ENCODE measurements at places on chromosomes 5 and 9.

GRCh38 chr9:125906893-125907292 is 159.7 kb downstream of the PBX3 start:
- DNase-seq, result no peak

DNA sequence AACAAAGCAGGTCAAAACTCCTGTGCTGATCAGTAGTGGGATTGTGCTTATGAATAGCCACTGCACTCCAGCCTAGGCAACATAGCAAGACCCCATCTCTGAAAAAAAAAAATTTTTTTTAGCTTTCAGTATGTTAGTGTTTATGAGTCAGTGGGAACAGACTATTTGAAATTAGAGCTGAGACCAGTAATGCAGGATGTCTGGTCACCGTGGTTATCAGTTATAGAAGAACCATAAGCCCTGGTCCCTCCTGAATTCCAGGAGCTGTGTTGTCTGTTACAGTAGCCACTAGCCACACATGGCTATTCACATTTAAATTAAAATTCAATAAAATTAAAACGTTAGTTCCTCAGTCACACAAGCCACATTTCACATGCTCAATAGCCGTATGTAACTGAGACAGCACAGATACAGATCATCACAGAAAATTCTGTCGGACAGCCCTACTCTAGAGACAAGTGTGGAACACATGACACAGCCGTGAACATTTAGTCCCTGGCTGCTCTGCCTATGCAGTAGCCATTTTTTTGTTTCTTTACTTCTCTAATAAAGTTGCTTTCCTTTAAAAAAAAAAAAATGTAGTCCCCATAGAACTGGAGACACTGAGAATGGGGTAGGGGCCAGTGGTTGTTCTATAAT is 96.1 kb upstream of the SAP30L start:
- no peak for DNase-seq

GRCh38 chr5:19369048-19369447 is 619.0 kb downstream of the CDH18 start:
- DNase-seq, result no peak

GRCh38 chr5:67543720-67544270 is 347.2 kb upstream of the CD180 start:
- DNase-seq, result no peak

DNA sequence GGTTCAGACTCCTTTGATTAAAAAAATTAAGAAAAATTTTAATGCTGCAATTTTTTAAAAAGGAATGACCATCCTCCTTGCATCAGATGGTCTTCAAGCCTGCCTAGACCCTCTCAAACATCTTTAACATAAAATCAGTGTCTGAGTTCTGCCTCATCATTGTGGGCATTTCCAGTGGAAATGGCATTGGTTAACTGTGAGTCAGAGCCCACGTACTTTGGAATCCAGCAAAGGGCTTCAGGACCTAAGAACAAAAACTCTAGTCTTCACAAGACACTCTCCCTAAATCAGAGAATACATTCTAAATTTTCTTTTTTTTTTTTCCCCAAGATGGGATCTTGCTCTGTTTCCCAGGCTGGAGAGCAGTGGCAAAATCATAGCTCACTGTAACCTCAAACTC is 9.4 kb upstream of the C5orf15 start:
- DNase-seq, result no peak

- no peak for DNase-seq
These were observed 7.8 kb upstream of the ORM1 start for GRCh38 chr9:114314881-114315722.

DNA sequence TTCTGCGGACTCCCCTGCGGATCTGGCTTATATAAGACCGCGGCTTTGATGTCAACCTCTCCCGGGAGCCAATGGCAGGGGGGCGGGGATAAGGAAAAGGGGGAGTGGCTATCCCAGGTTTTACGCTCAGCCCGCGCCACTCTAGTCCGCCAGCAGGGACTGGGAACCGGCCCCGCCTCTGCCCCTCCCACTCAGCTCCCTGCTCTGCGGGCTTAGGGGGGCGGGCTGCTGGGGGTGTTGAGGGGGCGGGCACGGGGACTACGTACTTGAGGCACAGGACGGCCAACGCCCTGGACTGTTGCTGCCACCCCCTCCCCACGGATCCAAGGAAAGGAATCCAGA is at the start of gene HAND1:
Gene HAND1 (minus strand): TSS at position 4 of the 342 bp plus-strand sequence. CDS start 219 bp downstream, outside the sequence.
- no peak for DNase-seq

DNA sequence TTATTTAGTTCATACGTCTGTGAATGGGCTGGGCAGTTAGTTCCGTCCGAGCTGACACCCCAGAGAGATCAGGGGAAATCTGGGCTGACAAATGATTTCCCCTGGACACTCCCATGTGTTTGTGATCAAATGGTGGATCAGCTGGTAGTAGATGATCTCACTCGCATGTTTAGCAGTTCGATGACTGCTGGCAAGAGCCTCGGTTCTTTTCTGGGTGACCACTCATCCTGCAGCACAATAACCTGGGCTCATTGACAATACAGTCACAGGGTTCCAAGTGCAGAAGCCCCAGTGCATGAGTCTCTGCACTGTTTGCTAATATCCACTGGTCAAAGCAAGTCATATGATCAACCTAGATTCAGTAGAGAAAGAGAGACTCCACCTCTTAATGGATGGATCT is 155.9 kb downstream of the NR2F1-AS1 start:
- no peak for DNase-seq

DNA sequence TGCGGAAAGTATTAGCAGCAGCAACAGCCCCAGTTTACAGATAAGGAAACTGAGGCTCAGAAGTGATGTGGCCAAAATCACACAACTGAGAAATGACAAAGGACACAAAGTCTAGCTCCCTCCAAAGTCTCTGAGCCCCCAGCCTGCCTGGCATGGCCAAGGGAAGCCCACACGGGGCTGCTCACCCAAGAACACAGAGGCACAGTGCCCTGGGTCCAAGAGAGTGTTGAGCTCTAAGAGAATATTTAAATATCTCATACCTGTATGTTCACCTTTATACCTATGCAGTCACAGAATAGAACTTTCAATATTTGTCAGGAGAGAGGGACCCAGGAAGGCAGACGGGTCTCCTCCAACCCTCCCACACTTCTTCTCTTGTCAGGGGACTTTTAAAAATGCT is 16.6 kb downstream of the VAV2 start:
- no peak for DNase-seq

DNA sequence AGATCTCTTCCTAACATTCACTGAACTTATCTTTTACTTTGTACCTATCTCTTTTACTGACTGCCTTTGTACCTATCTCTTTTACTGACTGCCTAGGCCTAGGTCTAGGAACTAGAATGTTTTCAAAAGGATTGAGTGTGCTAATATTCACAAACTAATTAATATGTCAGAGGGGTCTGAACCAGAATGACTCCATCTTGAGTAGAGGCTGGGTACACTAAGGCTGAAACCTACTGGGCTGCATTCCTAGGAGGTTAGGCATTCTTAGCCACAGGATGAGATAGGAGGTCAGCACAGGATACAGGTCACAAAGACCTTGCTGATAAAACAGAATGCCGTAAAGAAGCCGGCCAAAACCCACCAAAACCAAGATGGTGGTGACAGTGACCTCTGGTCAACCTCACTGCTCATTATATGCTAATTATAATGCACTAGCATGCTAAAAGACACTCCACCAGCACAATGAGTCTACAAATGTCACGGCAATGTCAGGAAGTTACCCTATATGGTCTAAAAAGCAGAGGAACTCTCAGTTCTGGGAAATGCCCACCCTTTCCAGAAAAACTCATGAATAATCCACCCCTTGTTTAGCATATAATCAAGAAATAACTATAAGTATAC is 2.5 kb upstream of the RHOBTB3 start:
- DNase-seq, result no peak

GRCh38 chr9:33823801-33824200 is 6.8 kb downstream of the UBE2R2 start:
- no peak for DNase-seq

- DNase-seq, result no peak
These were observed 15.7 kb downstream of the TMEM8B start for GRCh38 chr9:35844628-35845270.

DNA sequence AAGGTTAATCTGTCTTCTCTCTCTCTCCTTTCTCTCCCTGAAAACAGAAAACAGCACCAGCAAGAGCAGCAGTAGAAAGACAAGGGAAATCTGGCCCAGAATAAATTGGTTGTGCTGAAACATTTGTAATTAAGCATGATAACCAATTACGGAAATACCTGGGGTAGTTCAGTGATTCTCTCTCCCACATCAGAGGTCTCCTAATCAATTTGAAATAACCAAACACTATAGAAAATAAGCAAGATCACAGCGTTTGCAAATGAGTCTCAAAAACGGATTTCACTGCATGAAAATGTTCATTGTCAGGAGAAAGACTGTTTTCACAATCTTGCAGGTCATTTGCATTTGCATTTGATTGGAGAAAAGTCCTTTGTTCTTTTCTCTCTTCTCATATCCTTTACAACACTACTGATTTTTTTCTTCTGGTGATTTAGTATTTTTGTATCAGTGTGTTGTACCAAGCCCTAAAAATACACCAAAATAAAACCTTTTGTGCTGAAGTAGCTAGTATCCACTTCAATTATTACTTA is 36.8 kb upstream of the CDH6 start:
- no peak for DNase-seq

DNA sequence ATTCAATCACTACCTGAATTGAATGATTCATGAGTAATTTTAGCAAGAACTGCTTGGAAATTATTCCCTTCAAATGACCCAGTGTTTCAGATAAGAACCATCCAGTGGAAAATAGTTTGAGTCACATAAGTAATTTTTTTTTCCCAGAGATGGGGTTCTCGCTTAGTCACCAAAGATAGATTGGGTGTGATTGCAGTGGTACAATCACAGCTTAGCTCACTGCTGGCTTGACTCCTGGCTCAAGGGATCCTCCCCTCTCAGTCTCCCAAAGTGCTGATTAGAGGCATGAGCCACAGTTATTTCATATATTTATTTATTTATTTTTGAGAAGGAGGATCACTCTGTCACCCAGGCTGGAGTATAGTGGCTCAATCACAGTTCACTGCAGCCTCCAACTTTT is 574.5 kb upstream of the ARRDC3 start:
- no peak for DNase-seq

GRCh38 chr5:161600156-161600555 is 53.6 kb upstream of the GABRB2 start:
- DNase-seq, result no peak

- DNase-seq, result no peak
These were observed 9.3 kb upstream of the RNF145 start for GRCh38 chr5:159218595-159219023.

DNA sequence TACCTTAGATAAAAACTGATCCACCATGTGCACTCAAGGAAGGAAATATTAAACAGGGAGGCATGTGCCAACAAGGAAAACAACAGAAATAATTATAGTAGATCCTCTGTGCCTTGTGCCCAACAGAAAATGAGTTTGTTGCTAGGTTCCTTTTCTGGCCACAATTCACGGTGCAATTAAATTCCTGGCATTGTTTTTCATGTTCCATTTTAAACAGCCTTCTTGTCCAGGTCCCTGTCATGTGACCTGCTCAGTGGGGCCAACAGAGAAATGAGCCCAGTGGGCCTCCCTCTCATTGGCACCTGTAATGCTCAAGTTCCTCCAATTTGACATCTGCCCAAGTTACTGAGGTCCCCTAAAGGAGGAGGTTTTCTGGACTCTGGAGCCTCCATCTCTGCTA is 56.5 kb downstream of the SPOCK1 start:
- no peak for DNase-seq

DNA sequence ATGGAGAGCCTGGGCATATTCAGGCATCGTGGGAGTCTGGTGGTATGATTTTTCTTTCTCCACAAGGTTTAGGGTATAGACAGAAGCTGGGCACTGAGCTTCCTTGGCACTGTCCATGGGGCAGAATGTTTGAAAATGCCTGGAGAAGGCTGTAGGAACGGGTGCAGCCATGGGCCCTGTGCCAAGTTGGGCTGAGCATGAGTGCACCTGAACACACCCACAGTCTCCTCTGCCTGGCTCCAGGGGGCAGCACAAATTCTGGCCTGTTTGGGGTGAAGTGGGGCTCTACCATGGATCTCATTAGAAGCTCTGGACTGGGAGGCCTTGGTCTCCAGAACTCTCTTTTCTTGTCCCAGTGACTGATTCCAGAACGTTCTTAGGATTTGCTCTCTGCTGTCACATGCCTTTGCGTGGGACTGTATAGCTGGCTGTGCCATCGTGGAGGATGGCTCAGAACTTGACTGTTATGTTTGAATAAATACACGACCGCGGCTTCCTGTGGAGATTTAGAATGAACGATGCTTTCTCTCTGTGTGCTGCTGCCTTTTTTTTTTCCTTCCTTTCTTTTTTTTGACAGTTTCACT is 229.8 kb downstream of the FANCC start:
- no peak for DNase-seq

GRCh38 chr5:132467287-132467984 is 23.1 kb downstream of the IRF1 start:
- no peak for DNase-seq

DNA sequence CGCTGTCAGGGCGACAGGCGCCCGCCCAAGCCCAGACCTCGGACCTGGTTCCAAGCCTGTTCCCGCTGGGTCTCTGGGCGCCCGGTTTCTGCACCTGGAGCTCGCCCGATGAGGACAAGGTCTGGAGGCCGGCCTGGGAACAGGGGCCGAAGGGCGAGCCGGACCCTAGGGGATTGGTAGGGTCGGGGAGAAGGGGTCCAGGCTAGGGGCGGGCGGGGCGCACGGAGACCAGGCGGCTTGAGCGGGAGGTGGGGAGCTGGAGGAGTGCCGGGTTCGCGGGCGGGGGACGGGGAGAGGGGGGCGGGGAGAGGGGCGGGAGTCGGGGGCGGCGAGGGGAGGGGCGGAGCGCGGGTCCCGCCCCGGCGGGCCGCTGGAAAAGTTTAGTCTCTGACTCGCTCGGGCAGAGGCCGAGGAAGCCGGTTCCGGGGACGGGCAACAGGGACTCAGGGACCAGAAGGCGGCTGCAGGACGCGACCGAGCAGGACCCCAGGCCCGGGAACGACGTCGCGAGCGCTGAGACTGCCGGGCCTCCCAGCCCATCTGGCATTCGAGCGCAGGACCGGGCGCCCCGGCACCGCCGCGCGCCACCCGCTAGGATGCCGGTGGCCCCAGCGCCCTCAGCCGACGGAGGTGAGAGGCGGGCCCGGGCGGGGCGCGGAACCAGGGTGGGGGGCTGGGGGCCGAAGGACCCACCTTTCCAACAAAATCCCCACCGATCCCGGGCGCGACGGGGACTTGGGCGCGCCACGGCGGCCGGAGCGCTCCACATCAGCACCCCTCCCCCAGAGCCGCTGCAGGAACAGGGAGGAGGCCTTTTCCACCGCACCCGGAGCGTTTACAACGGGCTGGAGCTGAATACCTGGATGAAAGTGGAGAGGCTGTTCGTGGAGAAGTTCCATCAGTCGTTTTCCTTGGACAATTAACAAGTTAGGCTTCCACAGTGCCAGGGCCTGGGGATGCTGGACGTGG is at the start of gene S1PR3:
Gene S1PR3 (plus strand): TSS at position 403 of the 969 bp plus-strand sequence. CDS start 9,733 bp downstream, outside the sequence.
- DNase-seq, result no peak

GRCh38 chr5:154583671-154584177 is 105.7 kb upstream of the HAND1 start:
- DNase-seq, result no peak

GRCh38 chr5:169433221-169433651 is 132.3 kb upstream of the SLIT3 start:
- no peak for DNase-seq

All from stimulated activated CD4-positive, alpha-beta T cell treated with anti-CD3 and anti-CD28 coated beads, Interleukin-15, amount 100 ng/mL, for 48 hours (primary cell).